Dorsolateral prefrontal cortex (tissue), 122 donors: ENCODE measurements at places on chromosomes 16 and 17. TPM values are rescaled to one million over a fixed set of nuclear protein-coding genes. Genes with fewer than 3 reads are reported as not detected.

CFAP97D1 gene
- 0.14 TPM for total RNA-seq

KRT40 gene
- not detected for total RNA-seq

CDIP1 gene
- total RNA-seq = 200 TPM

JUP gene
- total RNA-seq = 22.6 TPM

KRTAP1-5 gene
- not detected for total RNA-seq

EFNB3 gene
- 54.0 TPM for total RNA-seq

DPH1 gene
- total RNA-seq = 90.3 TPM

NRN1L gene
- total RNA-seq = 0.85 TPM

DCAKD gene
- 69.1 TPM for total RNA-seq

LGALS9B gene
- not detected for total RNA-seq
